ENCODE measurements at places on chromosomes 13 and 19.

GRCh38 chr19:2274185-2274711 is 7.7 kb downstream of the PEAK3 start:
- DNase-seq: no peak

GRCh38 chr13:80217614-80218456 is 123.1 kb downstream of the SPRY2 start:
- DNase-seq: no peak

DNA sequence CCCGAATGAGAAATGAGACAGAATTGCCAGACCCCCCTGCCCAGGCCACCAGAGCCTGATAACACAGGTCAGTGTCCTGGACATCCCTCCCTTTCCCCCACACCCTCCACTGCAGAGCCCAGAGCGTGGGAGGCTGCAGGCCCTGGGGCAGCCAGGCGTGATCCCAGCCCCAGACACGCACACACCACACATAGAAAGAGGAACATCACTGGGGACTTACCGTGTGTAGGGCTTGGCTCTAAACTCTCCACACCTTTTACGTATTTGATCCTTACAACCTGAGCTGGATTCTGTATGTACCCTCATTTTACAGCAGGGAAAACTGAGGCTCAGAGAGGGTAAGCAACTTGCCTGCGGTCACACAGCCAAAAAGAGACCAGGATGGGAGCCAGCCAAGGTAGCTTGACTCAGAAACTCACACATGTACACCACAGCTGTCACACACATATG is 334 bp upstream of the ANGPTL6 start:
- no peak for DNase-seq

DNA sequence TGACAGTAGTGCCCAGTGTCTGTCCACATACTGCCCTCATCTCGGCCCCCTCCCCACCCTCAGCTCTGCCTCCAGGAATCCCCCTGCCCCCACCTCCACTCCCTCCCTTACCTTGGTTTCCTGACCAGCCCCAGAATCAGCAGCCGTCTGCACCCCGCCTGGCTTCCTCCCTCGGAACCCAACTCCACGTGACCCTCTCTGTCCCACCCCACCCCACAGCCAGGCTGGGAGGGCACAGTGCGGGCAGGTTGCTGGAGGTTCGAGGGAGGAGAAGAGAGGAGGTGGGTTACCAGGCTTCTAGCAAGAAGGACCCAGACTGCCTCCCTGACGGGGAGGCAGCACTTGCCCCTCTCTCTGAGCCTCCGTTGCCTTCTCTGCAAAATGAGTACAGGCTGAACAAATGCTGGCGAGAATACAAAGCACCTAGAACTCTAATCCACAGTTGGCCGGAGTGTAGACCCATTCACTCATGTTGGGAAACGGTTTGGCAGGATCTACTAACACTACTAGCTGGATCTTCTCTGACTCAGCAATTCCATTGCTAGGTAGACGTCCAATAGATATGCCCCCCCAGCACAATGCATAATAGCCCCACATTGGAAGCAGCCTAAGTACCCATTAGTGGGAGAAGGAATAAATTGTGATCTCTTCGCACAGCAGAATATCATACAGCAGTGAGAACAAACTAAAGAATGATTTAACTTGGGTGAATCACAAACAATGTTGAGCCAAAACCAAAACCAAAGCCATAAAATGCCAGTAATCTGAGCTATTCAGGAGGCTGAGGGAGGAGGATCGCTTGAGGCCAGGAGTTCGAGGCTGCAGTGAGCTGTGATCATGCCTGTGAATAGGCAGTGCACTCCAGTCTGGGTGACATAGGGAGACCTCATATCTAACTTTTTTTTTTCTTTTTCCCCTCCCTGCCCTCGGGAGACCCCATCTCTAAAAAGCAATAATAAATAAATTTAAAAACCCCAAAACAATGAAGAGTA is at the start of gene RASAL3:
RASAL3 (minus strand) TSS at position 151 of the 992 bp plus-strand sequence. CDS start 186 bp downstream, outside the sequence.
- DNase-seq: no peak

DNA sequence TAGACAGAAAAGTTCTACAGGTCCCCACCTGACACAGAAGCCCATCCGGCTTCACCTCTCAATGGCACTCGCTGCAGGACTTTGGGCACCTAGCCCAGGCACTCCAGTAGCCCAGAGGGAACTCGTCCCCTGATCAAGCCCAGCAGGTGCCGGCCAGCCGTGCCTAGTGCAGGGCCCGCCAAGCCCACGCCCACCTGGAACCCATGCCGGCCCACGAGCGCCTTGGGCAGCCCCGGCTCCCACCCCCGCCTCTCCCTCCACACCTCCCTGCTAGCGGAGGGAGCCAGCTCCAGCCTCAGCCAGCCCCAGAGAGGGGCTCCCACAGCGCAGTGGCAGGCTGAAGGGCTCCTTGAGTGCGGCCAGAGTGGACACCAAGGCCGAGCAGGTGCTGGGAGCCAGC is 268.8 kb downstream of the SLITRK1 start:
- no peak for DNase-seq
